ENCODE measurements at places on chromosomes 12 and 14.

- no peak for DNase-seq
- H3K4me3 ChIP-seq, result peak overlapping the region; percentile 28
- H3K27ac ChIP-seq, result no peak overlapping the region
- no peaks in the 10 kb centered on the region for H3K27me3 ChIP-seq
- no peaks in the 10 kb centered on the region for H3K36me3 ChIP-seq
These were observed 37.7 kb downstream of the LRRC74A start for GRCh38 chr14:76863724-76864407.

- no peak overlapping the region for H3K27ac ChIP-seq
- H3K36me3 ChIP-seq, result no peaks in the 10 kb centered on the region
- H3K27me3 ChIP-seq, result no peaks in the 10 kb centered on the region
- DNase-seq, result no peak
These were observed 41.3 kb upstream of the HIF1A start for GRCh38 chr14:61654026-61654425.

GRCh38 chr14:64478634-64479250 lies 13.4 kb downstream of the AKAP5 start:
- no peak overlapping the region for H3K27ac ChIP-seq
- no peaks in the 10 kb centered on the region for H3K36me3 ChIP-seq
- H3K4me1 ChIP-seq, result no peaks in the 10 kb centered on the region
- no peaks in the 10 kb centered on the region for H3K27me3 ChIP-seq
- no peak overlapping the region for H3K4me3 ChIP-seq

DNA sequence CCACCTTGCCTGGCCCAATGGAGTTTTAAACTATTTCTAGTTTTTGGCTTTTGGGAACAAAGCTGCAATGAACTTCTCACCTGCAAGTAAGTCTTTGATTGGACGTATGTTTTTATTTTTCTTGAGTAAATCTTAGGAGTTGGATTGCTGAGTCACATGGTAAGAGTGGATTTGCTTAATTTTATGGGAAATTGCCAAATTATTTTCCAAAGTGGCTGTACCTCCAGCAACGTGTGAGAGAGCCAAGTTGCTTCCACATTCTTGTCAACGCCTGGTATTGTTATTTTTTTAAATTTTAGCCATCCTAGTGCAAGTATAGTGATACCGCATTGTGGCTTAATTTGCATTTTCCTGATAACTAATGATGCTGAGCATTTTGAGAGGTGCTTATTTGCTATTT lies 136.6 kb downstream of the LMNTD1 start:
- no peak for DNase-seq
- H3K36me3 ChIP-seq, result no peaks in the 10 kb centered on the region
- no peaks in the 10 kb centered on the region for H3K27me3 ChIP-seq

- H3K27me3 ChIP-seq, result no peaks in the 10 kb centered on the region
- no peak overlapping the region for H3K27ac ChIP-seq
- no peaks in the 10 kb centered on the region for H3K4me1 ChIP-seq
- H3K4me3 ChIP-seq, result no peak overlapping the region
- H3K36me3 ChIP-seq, result peaks cover 47% of the 10 kb centered on the region
- no peak for DNase-seq
These were observed 24.1 kb upstream of the RAB35 start for GRCh38 chr12:120140603-120141002.

DNA sequence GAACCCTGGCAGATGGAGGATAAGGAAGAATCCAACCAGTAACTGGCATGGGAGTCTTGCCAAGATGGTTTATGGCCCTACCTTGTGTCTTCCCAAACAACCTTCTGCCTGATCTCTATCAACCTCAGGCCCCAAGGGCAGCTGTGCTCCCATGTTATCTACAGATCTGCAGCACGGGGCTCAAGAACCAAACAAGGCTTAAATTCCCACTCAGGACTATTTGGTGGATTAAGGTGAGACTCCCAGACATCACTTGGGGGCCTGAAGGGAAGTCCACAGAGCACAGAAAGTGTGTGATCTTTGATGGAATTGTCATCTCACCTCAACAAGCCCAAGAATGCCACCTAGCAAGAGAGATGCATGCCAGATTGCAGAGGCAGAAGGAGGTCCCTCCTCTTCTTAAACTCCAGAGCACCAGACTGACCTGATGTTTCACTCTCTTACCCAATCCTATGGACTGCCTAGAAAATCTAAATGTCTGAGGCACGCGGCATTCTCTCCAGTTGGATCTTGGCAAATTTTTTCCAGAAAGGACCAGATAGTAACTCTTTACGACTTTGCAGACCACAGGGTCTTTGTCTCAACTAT lies 759.5 kb upstream of the TBX3 start:
- H3K27me3 ChIP-seq, result no peaks in the 10 kb centered on the region
- no peak for DNase-seq
- H3K4me1 ChIP-seq, result no peaks in the 10 kb centered on the region
- no peaks in the 10 kb centered on the region for H3K36me3 ChIP-seq
- no peak overlapping the region for H3K27ac ChIP-seq
- H3K4me3 ChIP-seq, result no peak overlapping the region

DNA sequence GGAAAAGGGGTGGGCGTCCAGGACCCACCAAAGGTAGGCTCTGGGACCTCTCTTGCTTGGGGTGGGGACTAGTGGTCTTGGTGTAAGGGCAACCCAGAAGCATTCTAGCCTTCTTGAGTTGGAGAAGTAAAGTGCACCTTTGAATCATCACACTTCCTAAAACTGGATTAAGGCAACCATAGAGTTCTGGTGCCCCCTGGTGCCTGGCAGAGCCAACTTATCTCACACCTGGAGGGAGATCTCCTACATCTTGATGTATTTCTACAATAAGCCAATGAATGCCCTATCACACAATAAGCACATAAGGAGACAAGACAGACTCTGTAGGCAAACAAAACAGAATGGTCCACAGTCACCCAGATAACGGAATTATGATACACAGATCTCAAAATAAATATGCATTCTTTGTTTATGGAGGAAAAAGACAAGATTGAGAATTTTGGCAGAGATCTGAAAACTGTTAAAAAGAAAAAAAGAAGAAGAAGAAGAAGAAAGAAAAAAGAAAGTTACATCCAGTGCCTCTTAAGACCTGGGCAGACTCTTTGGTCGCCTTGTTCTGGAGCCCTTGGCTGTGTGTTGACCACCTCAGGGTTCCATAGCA lies 95.9 kb upstream of the PPP2R5C start:
- no peaks in the 10 kb centered on the region for H3K4me1 ChIP-seq
- H3K36me3 ChIP-seq, result no peaks in the 10 kb centered on the region
- no peak for DNase-seq
- no peak overlapping the region for H3K27ac ChIP-seq
- no peak overlapping the region for H3K4me3 ChIP-seq

- H3K4me1 ChIP-seq, result no peaks in the 10 kb centered on the region
- no peak overlapping the region for H3K4me3 ChIP-seq
- H3K27me3 ChIP-seq, result no peaks in the 10 kb centered on the region
- no peak overlapping the region for H3K27ac ChIP-seq
- H3K36me3 ChIP-seq, result no peaks in the 10 kb centered on the region
These were observed 222.1 kb downstream of the RPS29 start for GRCh38 chr14:49363821-49364751.

DNA sequence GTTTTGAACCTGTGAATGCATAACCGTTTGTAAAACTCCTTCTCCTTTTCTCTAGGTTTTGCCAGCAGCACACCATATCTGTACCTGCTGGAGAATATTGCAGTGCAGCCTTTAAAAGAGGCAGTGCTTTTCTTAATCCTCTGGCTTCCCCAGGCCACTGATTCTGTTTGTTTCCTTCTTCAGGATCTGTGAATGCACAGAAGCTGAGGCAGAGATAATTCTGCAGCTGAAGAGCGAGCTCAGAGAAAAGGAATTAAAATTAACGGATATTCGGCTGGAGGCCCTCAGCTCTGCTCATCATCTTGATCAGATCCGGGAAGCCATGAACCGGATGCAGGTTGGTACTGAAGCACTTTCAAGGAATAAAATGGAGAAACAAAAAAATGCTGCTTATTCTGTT lies 348.7 kb downstream of the NAV3 start:
- no peaks in the 10 kb centered on the region for H3K4me1 ChIP-seq
- no peak overlapping the region for H3K27ac ChIP-seq
- no peak overlapping the region for H3K4me3 ChIP-seq
- no peaks in the 10 kb centered on the region for H3K27me3 ChIP-seq
- no peaks in the 10 kb centered on the region for H3K36me3 ChIP-seq
- no peak for DNase-seq

DNA sequence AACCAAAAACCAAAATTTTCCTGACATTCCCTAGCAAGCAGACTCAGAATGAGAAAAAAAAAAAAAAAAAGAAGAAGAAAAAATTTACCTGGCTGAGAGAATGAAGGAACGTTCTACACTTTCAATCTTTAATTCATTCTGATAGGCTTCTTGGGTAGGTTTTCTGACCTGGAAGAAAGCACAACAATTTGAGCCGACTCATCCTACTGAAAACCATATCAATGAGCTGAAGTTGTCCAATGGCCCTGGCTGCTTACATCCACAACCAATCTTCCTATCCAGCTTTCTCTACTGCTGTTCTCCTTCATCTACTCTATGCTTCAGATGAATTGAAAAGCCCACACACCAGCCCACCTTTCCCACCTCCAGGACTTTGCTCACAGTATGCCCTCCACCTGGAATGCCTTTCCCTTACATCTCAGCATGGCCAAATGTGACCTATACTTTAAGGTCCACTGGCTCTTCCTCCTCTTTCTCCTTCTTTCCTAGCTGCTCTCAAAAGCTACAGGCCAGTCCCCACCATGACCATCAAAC lies 31.6 kb upstream of the NR2C1 start:
- no peaks in the 10 kb centered on the region for H3K36me3 ChIP-seq
- H3K4me1 ChIP-seq, result no peaks in the 10 kb centered on the region
- no peaks in the 10 kb centered on the region for H3K27me3 ChIP-seq

DNA sequence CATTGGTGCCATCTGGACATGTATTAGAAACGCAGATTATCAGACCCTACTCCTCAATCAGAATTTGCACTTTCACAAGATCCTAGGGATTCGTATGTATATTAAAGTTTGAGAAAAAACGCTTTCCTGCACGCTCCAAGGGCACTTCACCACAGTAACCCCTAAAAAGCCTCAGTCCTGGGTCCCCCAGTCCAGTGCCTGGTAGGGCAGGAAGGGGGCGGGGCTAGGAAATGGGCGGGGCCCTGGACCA lies 369 bp downstream of the DEPDC4 start:
- no peaks in the 10 kb centered on the region for H3K27me3 ChIP-seq
- H3K4me3 ChIP-seq, result peak overlapping the region; percentile 95
- peaks cover 14% of the 10 kb centered on the region for H3K4me1 ChIP-seq
- H3K27ac ChIP-seq, result peak overlapping the region; percentile 99
- no peaks in the 10 kb centered on the region for H3K36me3 ChIP-seq

- H3K4me1 ChIP-seq, result peaks cover 5% of the 10 kb centered on the region
- peak overlapping the region; percentile 33 for H3K4me3 ChIP-seq
- peak overlapping the region; percentile 89 for H3K27ac ChIP-seq
These were observed 40.6 kb upstream of the MED13L start for GRCh38 chr12:116317986-116318575.

DNA sequence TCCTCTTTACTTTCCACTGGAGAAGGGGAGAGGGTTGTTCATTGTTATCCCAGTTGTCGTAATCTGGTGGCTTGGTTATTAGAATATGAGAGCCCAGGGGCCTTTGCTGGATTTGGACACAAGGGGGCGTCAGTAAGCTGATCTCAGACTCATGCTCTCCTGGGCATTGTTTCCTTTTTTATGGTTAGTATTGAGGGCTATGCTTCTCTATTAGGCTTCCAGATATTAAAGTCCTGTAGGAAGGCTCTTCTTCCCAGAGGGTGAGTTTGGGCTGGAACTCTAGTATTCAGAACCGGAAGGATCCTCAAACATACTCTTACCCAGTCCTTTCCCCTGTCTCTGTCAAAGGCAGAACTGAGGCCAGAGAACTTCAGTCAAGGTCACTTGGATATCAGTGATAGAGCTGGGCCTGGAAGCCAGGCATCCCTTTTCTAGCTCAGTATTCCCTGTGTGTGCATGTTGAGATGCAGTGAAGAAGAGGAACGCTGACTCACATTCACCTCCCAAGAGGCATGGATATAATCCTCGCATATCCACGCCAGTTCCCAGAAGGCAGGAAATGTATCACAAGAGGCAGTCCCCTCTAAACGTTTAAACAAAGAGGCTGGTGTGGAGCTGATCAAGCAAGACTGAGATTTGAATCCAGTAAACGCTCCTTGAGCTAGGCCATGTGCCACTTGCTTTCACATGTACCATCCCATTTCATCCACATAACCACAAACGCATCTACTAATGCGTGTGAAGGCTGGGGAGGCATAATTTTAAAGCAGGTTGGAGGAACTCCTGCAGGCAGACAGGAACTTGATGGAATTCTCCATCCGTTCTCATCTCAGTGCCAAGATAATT lies 41.6 kb downstream of the UBE3B start:
- no peaks in the 10 kb centered on the region for H3K4me1 ChIP-seq
- no peaks in the 10 kb centered on the region for H3K27me3 ChIP-seq
- no peak overlapping the region for H3K4me3 ChIP-seq
- H3K27ac ChIP-seq, result no peak overlapping the region
- H3K36me3 ChIP-seq, result peaks cover 12% of the 10 kb centered on the region
- no peak for DNase-seq

DNA sequence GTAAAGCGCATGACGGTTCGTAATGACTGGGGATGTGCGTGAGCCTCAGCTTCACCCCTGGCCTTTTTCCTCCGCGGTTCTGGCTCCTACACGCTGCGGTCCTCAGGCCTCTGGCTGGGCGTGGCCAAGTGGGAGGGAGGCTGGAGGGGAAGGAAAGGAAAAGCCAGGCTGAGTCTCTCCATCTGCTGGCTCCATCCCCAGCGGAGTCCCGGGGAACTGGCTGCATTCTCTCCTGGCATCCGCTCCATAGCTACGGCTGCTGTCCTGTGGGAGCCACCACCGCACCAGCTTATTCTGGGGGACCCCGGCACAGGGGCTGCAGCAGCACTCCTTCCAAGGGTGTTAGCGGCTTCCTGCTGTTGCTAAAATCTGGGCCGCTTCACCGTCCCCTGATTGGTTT lies 68.2 kb upstream of the SLC24A4 start:
- peak overlapping the region; percentile 44 for H3K4me3 ChIP-seq
- DNase-seq, result no peak
- no peaks in the 10 kb centered on the region for H3K36me3 ChIP-seq
- H3K4me1 ChIP-seq, result no peaks in the 10 kb centered on the region
- H3K27me3 ChIP-seq, result no peaks in the 10 kb centered on the region
- no peak overlapping the region for H3K27ac ChIP-seq

- H3K27ac ChIP-seq, result peak overlapping the region; percentile 79
- H3K36me3 ChIP-seq, result no peaks in the 10 kb centered on the region
- no peaks in the 10 kb centered on the region for H3K4me1 ChIP-seq
- no peaks in the 10 kb centered on the region for H3K27me3 ChIP-seq
These were observed 194.6 kb downstream of the PAX9 start for GRCh38 chr14:36856095-36856878.

DNA sequence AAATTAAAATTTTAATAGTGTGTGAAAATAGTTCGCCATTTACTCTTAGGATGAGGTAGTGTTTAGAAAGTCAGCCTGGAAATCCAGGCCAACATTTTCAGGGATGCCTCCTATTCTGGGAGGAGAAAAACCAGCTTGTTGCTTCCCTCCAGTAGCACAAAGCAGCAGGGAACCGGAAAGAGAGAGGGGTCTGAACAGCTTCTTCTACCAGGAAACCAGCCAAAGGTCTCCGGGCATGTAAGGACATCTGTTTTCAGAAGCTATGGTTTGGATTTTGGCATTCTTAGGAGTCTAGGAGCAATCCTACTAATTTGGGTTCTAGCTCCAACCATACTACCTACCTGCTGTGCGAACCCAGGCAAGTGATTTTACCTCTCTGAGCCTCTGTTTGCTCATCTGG lies 85.3 kb downstream of the DPF3 start:
- no peaks in the 10 kb centered on the region for H3K36me3 ChIP-seq
- no peaks in the 10 kb centered on the region for H3K4me1 ChIP-seq
- no peak overlapping the region for H3K4me3 ChIP-seq
- no peak overlapping the region for H3K27ac ChIP-seq
- no peaks in the 10 kb centered on the region for H3K27me3 ChIP-seq
- DNase-seq, result no peak
